ENCODE measurements at places on chromosomes 7 and 10.

DNA sequence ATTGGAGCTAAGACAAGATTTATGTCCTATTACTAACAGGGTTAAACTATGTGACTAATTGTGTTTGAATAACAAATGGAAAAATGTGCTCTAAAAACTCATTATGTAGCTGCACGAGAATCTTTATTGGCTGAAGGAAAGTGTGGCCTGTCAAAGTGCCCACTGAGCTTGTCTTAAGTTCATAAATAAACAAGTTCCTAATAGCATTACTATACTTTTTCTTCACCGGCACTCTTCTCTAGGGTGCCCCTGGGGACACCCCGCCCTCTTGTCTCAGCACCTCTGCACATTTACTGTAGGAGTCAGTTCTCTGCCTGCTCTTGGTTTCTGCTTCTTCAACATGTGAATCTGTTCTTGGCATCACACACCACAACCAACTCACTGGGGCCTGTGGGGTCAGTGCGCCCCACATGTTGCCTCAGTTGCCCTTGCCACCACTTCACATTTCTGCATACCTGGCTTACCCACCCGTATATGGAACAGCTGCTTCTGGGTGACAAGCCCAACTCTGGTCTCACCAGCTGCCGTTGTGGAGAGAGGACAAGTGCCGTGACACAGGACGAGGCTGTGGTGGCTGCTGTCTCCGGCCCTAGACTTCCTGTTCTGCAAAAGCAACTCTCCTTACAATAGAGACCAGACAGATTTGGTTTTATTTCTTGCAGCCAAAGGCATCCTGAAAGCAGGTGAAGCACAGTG lies 96.3 kb upstream of the DDC start:
- no peak for DNase-seq

DNA sequence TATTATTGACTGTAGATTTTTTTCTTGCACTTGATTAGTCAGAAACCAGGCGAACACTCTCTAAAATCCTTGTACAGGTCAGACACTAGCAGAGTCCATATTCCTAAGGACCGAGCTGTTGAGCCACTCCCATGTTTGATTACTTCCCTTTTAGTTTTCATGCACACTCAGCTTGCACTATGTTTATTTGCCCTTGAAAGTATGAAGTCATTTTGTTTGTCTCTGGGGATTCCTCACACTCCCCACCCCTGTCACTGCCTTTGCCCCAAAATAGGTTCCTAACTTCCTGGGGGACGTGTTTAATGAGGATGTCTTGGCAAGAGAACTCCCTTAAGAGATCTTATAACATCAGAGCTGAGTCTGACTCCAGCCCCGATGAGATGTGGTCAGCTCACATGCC lies 182.1 kb downstream of the EVX1 start:
- no peak for DNase-seq

- DNase-seq = no peak
Observed at GRCh38 chr7:7798510-7798909, 80.1 kb upstream of the RPA3 start.

GRCh38 chr10:37535459-37536246 lies 321.8 kb downstream of the ZNF248 start:
- no peak for DNase-seq

GRCh38 chr10:114140036-114140435 lies 34.0 kb downstream of the CCDC186 start:
- DNase-seq = no peak

GRCh38 chr7:36272567-36273269 lies 116.9 kb upstream of the ANLN start:
- DNase-seq = no peak
